ENCODE measurements at places on chromosomes 4 and X.

GRCh38 chrX:103697687-103698086, 11.2 kb upstream of the MORF4L2 start:
- no peak for DNase-seq

DNA sequence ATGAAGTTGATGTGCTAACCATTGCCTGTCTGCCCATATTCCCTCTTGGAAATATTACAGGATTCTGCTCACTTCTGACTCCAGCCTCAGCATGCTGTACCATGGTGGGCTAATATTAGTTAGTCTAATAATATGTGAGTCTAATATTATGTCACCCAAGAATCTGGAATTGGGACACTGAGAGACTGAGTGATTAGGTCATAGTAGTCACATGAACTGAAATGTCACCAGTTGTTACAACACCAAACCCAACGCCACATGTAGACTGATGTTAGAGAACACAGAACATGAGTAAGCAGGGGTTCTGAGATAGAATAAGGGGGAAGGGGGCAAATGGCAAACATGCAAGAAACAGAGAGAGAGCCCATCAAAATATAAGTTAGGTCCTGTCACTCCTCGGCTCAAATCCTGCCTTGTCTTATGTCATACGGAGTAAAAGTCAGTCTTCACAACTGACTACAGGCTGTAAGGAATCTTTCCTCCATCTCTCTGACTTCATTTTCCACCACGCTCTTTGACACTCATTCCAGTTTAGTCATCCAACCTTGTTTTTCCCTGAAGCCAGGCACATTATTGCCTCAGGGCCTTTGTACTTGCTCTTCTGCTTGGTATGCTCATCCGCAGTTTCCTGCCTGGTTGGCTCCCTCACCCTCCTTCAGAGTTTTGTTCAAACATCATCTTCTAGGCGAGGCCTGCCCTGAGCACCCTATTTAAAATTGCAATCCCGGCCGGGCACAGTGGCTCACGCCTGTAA, 9.6 kb upstream of the SLAIN2 start:
- DNase-seq, result no peak

DNA sequence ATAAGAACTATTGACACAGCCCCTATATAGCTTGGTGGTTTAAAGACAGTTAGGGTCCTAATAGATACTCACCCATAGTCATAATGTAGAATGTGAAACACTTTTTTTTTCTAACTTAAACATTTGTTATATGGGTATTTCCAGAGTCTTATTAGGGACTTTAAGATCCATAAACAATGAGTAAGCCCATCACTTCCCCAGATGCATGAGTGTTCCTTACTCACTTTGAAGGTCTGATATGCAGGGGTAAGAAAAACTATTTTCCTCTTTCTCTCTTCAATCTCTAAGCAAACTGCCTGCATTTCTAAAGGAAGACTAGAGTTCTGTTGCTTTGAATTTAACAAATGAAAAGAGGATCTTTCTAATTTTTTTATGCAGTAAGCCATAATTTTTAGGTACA, 443.6 kb upstream of the PITX2 start:
- no peak for DNase-seq

- DNase-seq, result no peak
These were observed 6.5 kb upstream of the RNF4 start for GRCh38 chr4:2462218-2462991.

DNA sequence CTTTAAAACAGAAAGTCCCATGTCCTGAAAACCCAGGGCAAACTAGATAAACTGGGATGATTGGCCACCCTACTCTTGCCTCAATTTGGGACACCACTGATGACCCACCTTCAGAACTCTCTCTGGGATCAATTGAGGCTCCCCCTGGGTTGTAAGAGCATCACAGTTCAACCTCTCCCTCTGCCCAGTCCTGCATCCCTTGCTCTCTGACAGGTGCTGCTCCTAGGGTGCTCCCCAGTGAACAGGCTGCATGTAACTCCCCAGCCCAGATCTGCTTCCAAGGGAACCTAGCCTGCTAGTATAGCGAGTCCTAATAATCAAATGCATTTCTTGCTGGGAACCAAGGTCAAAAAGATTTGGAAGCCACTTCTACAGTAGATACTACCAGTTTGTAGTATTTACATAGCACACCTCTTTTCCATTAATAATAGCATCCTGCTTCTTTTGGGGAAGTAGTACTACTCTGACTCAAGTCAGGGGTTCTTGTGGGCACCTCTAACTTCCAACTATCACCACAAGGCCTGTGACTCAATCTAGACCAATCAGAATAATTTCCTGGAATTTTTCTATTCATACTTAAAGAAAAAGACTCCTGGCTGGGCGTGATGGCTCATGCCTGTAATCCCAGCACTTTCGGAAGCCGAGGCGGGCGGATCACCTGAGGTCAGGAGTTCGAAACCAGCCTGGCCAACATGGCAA, 42.1 kb upstream of the SPINK2 start:
- DNase-seq, result no peak

DNA sequence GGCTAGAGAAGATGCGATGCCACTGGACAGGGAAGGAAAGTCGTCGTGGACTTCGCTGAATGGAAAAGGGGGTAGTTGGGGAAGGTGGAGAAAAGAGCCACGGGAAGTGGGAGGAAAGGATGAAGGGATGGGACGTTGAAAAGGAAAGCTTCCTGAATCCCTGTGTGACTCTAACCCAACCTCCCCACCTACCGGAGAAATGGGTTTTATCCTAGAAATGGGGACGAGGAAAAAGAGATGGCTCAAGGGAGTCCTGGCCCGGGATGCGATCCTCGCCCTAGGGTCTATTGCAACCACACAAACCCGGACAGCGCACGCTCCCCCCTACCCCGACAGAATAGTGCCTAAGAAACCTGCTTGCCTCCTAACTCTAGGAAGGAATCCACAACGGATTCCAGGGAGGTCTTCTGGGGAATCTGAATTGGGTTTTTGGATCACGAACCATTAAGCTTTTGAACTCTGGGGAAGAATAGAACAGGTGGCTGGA, 738 bp upstream of the TSPAN5 start:
- DNase-seq, result no peak

GRCh38 chrX:120653000-120653399, 23.1 kb upstream of the C1GALT1C1 start:
- no peak for DNase-seq

Data from stimulated activated CD8-positive, alpha-beta memory T cell treated with anti-CD3 and anti-CD28 coated beads, Interleukin-7, amount 100 ng/mL, for 4 hours (primary cell).